ENCODE measurements at places on chromosomes 7 and 10.

DNA sequence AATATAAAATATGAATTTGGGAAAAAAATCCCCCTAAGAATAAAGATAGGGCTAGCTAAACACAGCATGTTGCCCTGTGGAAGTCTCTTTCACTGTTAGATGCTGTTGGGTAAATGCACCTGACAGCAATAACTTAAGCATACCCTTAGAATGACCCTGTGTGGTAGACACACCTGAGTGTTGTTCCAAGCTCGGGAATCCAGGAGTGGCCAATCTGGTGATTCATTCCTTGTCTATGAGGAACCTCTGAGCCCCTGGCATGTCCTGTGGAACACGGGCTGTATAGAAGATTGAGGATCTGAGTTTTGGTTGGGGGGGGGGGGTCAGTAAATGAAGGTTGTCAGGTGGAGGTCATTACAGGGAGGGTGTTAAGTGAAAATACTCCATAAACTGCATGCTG is 730.0 kb upstream of the IGFBP3 start:
- no peak for DNase-seq

DNA sequence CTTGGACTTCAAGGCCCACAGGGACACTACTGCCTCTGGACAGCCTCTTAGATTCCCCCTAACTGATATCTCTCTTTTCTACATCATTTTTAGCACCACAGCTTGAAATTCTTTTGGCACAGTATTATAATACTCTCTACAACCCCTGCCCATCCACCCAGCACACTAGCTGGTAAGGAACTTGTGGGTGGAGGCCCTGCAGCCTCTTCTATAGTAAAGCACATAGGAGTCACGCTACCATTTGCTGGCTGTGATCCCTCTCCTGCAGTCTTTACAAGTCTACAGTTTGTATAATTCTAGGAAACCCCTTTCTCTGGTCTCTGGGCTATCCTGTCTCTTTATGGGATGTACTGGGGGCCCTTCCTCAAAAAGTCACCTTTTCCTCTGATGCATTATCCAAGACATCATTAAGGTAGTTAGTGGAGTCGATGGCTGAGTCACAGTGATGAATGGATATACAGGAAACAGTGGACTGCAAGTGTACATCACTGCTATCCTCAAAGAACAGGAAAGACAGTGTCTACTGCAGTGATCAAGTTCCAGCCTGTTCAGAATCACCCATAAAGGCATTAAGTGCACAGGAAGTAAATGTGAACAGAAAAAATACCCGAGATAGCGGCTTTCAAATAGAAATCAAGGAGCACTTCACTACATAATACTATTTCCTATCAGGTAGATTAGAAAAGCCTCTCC is 54.4 kb downstream of the STK17A start:
- DNase-seq, result no peak

GRCh38 chr10:48548531-48549135 is 56.2 kb downstream of the ARHGAP22 start:
- DNase-seq, result no peak

DNA sequence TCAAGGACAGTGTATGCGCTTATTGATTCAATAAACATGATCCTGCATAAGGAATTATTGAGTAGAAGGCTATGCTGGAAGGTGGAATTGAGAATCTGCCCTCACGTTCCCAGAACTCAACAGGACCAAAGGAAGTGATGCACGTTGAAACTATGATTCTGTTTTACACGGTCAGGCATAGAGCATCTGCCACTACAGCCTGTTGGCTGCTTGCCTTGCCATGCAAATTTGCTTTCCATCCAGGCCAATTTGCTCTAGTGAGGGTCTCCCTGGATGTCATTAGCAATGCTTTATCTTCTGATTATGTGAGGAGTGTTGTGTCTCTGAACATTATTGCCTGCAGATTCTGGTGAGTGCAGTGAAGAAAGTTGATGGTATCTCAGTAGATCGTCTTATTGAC is 132.9 kb downstream of the ADRA2A start:
- no peak for DNase-seq

- DNase-seq, result no peak
Measured at GRCh38 chr10:12701696-12702095, 299.8 kb downstream of the CCDC3 start.

GRCh38 chr7:103059471-103059870 is 15.1 kb downstream of the FBXL13 start:
- DNase-seq, result no peak

DNA sequence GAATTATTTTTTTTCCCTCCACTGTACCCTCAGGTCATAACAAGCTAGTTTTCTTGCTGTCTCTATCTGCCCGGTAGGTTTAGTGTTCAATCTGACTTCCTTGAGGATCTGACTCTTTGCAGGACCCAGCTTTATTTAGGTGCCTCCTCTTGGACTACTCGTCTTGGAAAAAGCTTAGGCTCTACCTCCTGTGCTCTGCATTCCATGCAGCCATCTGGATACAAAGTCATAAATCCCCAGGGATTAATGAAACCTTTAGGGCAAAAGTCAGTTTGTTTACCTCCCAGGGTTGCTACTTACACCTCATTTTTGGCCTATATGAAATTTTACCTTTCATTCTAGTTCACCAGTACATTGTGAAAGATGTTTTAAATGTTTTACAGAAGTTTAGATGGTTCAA is 8.0 kb downstream of the STAG3 start:
- DNase-seq, result no peak

DNA sequence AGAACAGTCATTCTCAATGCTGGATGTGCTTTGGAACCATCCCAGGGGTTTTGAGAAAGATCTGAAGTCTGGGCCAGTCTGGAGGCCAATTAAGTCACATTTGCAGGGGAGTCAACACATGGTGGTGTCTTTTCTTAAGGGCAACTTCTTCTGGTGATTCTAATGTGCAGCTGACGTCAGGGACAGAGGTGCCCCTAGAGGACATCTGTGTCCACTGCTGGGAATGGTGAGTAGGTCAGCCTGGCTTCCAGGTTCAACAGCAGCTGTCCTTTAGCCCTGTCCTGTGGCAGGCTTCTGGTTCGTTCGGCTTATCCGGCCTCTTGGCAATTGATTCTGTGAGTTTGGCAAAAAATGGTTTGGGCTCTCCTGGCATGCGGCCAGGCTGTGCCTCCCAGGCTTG is 269.7 kb upstream of the HABP2 start:
- no peak for DNase-seq

- DNase-seq, result no peak
Measured at GRCh38 chr10:84665883-84666463, 337.6 kb downstream of the CCSER2 start.

GRCh38 chr10:109889867-109890266 is 33.4 kb downstream of the XPNPEP1 start:
- no peak for DNase-seq

DNA sequence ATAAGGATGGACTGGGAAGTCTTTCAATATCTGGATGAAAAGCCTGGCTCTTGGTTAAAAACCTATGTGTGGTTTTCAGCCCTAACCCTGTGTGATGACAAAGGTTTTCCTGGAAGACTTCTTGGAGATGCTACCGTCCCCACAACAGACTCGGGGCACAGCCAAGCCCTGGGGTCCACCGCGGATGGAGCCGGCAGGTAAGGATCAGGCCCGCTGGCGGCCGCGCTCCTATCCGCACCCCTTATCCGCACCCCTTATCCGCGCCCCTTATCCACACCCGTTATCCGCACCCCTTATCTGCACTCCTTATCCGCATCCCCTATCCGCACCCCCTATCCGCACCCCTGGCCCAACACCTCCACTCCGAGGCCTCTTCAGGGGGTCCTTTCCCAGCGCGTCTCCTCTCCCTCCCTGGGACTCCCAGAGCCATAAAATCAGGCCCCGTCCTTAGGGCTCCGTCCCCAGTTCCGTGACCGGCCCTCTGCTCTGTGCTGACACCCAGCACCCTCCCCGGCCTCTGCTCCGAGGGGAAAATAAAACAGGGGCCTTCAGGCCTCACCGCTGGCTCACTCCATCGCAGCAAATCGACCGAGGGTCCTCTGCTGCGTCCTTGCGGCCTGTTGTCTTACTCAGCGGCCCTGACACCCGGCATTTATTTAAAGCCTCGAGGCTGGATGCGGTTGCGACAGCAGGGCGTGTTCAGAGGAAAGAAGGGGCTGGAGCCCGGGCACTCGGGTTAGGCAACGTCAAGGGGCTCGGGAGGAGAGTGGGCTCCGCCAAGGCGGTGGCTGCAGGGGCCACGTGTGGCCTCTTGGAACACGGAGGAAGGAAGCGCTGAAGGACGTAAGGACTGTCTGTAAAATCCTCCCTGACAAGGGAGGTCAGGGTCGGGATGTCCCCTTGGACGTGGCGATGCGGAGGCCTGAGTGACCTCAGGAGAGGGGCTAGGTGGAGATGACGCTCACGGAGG is 215.1 kb upstream of the ADARB2 start:
- no peak for DNase-seq

GRCh38 chr7:45028138-45028919 is 28.3 kb downstream of the CCM2 start:
- DNase-seq, result no peak

DNA sequence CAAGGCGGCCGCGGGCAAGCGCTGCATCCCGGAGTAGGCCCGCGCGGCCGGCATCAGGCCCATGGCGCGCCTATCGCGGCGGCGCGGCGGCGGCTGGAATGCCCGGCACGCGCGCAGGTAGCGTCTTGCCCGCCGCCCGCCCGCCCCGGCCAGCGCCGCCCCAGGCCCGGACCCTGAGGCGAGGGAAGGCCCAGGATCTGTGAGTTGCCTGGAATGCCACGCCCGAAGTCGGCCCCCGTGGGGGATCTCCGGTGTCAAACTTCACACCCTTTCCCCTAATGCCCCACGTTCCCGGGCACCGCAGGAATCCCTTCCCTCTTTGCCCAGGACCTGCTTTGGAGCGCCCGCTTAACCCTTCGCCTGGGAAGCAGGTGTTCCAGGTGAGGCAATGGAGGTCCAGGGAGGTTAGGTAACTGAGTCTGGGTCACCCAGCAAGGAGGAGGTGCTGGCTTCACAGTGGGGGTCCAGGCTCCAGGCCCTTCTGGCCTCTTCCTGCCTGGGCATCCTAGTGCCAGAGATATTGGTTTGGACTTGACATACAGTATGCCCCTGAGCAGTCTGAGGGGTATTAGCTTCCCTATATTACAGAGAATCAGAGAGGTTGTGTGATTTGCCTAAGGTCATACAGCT is 138.1 kb downstream of the ARHGAP22 start:
- no peak for DNase-seq

DNA sequence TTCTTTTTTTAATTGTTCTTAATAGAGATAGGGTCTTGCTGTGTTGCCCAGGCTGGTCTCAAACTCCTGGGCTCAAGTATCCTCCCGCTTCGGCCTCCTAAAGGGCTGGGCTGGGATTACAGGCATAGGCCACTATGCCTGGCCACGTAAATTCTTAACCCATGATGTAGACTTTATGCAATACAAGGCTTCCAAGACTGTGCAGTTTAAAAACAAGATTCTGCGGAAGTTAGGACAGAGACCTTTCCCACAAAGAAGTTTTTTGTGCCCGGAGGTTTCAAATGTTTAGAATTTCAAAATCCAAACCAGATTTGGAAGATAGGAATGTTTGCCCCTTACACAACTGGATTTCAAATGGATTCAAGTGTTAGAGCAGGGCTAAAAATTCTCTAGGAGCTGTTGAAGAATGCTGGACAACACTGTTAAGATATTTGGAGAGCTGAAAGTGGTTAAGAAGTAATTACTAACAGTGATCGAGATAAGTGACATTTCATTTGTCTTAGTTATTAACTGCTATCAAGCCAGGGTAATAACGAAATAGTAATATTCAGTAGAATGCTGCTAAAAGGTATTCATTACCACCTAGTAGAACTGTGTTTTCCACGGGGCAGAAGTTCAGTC is 7.4 kb downstream of the APBB1IP start:
- no peak for DNase-seq

DNA sequence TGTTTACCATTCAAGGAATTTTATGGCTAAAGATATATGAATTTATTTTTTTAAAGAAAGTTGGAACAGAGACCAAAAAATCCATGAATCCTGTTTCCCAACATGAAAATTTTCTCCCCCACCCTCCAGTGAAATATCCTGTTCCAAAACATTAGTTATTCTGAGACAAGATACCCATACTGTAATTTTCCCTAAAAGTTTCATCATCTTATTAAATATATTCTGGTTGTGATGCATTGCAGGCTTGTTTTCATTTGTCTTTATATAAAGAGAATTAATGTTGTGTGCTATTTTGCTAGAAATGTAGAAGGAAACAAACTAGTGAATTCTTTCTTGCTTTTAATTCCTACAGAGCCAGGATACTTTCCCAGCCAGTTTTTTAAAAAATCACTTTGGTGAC is 106.6 kb downstream of the EXOC4 start:
- no peak for DNase-seq

DNA sequence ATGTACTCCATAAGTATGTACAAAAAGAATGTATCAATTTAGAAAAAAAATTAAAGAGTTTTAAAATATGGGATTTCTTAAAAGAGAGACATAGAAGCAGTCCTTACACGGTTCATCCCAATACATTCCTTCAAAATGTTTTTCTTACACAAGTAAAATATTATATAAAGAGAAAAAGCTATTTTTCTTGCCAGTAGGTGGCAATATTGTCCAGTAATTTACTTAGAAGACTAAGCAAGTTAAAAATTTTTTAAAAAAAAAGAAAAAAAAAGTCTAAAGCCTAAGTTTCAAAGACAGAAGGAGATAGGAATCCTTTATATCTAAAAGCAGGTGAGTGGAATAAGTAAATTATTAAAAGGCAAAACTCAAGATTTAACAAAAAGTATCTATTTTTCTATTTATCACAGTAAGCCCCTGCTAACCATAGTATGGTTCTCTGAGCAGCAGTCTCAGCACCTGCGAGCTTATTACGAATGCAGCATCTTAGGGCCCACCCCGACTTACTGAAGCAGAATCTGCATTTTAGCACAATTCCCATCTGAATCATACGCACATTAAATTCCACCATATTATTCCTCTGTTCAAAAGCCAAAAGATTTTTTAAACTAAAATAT is 240.6 kb downstream of the DGKI start:
- no peak for DNase-seq

GRCh38 chr10:28939281-28940157 is 262.2 kb downstream of the BAMBI start:
- DNase-seq, result peak; percentile 83

DNA sequence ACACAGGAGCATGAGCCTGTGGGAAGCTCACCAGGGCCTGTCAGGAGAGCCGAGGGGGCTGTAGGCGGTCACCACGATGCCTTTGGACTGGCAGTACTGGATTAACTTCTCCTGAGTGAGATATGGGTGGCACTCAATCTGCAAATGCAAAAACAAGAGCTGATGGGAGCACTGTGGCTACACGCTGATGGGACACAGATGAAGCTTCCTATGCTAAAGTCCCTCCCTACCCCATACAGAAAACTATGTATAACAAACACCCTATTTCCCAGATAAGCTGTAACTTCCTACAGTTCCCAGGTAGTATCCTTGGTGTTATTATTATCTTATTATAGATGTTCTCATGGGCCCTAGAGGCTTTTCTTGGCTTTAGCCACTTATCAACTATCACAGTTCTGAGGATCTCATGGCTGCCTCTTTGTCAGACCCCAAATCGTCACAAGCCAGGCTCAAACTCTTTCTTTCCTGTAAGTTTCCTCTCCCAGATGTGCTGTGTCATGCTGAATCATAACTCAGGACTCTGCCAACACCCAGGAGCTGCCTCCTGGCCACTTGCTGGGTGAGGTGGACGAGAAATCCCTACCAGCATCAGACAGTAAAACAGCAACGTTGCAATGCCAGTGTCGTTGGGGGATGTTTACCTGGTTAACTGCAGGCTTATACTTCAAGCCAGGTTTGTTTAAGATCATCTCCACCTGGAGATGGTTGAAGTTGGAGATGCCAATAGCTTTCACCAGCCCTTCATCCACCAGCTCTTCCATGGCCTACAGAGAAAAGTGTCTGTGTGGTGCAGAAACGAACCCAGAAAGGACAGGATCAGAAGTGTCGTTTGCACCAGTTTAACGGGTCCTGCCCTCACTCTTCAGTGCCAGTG is 10.3 kb downstream of the AKR1B1 start:
- no peak for DNase-seq

Measured in aorta (tissue), 5 donors.